Stimulated activated CD4-positive, alpha-beta T cell treated with anti-CD3 and anti-CD28 coated beads, Interleukin-1b, Interleukin-23, amount 100 ng/mL, for 4 hours (primary cell): ENCODE measurements at places on chromosomes 3 and 15.
A peak's percentile ranks its signal among the peaks of the same experiment; 100 is the strongest.

DNA sequence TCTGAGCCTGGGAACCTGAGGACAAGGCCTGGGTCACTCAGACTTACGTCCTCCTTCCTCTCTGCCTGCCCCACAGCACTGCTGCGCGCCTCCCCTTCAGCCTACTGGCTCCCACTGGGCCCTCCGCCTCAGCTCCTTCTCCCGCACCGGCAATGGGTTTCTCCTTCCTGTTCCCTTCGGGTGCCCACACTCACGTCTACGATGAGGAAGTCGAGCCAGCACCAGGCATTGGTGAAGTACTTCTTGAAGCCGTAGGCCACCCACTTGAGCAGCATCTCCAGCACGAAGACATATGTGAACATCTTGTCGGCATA is 70.0 kb downstream of the EXOG start:
- no peak for DNase-seq

DNA sequence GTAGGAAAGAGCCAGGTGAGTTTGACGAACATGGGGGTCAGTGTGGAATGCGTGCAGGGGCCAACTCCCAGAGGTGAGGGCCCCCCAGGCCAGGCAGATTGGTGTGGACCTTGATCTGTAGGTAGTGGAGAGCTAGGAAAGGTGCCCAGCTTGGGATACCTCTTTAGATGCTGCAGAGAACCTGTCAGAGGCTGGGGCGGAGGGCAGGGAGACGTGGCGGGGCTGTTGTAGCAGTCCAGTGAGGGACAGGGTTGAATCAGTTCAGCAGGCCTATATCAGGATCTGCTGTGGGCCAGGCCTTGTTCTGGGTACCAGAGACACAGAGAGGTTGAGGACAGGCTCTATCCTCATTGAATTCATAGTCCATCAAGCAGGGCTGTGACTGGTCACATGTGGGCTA is 8.6 kb downstream of the SNX33 start:
- no peak for DNase-seq

- DNase-seq = peak; percentile 32
Measured at GRCh38 chr15:63601026-63601703, 4.0 kb downstream of the FBXL22 start.

DNA sequence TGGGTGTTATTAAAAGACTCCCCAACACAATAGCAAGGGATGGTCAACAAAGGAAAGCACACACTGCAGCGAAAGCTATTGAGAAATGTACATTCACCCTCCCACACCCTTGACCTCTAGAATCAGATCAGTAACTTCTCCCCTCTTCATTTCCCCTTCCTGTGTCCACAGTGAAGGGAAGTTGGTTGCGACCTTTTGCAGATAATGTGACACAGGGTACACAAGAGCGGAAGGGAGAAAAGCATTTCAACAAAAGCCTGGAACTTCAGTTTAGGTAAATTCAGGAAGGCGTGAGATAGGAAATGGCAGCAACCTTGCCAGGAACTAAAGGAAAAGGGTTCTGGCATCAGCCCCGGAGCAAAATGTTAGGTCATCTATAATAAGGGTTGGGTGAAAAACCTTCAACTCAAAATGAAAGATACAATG is 899.8 kb downstream of the MCTP2 start:
- no peak for DNase-seq

DNA sequence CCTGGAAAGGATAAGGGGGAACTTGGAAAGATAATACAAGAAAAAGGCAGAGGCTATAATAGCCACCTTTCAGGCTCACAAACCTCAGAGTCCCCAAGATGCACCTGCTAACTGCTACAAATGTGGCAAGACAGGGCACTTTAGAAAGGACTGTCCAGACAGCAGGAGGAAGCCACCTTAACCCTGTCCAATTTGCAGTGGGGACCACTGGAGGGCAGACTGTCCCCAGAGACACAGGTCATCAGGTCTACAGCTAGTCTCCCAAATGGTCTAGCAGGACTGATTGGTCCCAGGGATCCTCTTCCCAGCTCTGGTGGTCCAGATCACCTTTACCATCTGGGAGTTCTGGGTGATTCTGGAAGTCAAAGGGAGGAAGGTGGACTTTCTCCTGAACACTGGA is 882.5 kb upstream of the GBE1 start:
- no peak for DNase-seq

DNA sequence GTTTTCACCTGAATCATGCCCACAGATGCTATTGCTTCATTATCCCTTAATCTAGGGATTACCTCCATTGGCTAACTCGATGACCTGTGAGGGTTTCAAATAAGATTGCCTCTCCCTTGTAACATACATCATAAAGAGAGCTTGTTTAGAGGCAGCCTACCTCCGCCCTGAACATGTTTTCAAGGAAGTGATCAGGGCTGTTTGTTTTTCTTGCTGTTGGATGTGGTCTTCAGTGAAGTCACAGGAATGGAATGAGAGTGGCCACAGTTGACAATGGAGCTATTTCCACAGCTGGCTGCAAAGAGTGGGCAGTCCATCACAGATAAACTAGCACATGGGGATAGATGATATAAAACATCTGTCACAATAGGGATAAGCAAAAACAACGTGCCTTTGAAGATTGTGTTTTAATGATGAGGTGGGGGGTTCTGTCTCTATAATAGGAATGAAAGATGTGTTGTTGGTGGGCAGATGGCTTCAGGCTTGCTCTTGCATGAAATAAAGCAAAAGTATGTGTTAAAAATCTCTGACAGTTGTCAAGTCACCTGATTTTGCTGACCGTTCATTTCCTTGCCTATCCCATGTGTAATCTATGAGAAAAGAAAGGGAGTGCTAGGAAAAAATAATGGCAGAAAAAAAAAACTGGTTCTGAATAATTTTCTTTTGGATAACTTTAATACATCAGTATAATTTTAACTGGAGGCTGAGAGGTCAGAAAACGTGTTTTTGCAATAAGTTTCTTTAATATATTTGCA is 642.3 kb downstream of the RBMS3 start:
- no peak for DNase-seq

- no peak for DNase-seq
Measured at GRCh38 chr3:165624761-165625160, 212.5 kb downstream of the BCHE start.

GRCh38 chr3:75082845-75083244 is 468.4 kb upstream of the CNTN3 start:
- no peak for DNase-seq

DNA sequence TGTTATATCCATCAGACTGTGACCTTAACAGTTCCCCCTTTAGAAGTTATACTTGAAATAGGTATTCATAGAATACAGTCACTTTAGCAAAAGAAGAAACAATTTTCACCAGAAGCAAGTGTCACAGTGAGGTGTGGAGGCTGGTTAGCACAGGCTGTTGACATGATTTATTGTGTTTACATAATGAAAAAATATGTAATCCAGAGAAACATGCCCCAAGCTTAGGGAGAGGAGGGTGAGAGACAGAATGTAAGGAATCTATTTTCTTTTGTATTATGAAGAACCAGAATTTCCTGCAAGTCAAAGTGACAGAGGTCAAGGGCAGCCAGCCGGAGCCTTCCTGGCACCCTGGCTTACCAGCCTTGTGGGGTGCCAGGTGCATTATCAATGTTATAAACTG is 4.0 kb downstream of the IL12A start:
- DNase-seq = no peak

- no peak for DNase-seq
Measured at GRCh38 chr3:13484851-13485590, 4.9 kb downstream of the HDAC11 start.

DNA sequence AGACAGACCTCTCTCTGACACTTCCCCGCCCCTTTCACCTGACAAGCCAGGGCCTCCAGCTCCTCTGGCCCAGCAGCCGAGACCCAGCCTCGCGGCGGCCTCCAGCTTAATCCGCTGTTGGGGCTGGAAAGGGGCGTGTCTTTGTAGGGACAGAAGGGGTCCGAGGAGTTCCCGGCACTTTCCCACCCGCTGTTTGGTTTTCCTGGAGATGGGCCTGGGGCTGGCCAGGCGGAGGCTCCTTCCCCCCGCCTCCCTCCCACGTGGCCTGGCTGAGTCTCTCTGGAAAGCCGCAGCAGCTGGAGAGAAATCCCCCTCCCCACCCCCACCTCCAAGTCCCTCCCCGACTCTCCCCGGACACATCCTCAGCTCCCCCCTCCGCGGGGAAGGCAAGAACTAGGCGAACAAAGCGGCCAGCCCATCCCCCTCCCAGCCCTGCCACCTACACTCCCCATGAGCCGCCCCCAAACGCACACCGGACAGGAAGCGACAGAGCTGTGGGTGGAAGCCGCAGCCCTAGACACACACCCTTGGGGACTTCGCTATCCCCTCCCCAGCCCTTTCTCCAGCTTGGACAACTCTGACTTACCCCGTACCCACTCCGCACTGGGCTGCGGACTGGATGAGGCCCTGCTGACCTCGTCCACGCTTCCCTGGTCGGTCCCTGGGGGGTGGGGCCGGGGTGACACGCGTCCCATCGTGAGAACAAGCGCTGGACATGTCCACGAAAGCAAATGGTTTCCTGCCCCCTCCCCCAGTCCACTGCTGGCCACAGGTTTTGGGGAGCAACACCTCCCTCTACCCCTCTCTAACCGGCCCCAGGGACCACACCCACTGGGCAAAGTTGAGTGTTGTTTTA is 1.2 kb downstream of the IGDCC4 start:
- no peak for DNase-seq

GRCh38 chr15:63190769-63191649 is 1.6 kb downstream of the RAB8B start:
- DNase-seq = no peak

DNA sequence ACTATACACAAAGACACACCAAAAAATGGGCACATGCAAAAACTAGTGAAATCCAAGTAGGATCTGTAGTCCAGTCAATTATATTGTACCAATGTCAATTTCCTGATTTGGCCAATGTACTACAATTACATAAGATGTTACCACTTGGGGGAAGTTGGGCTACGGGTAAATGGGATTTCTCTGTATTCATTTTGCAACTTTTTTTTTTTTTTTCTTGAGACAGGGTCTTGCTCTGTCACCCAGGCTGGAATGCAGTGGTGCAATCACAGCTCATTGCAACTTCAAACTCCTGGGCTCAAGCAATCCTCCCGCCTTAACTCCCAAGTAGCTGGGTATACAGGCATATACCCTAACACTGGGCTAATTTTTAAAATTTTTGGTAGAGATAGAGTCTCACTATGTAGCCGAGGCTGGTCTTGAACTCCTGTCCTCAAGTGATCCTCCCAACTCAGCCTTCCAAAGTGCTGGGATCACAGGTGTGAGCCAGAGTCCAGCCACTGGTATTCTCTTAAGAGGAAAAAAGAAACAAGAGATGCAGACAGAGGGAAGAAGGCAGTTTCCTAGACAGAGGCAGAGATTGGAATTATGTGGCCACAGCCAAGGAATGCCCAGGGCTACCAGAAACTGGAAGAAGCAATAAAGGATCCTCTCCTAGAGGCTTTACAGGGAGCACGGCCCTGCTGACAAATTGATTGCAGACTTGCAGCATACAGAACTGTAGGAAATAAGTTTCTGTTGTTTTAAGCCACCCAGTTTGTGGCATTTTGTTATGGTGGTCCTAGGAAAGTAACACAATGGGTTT is 33.3 kb downstream of the TFDP2 start:
- no peak for DNase-seq

- DNase-seq = no peak
Measured at GRCh38 chr3:123552095-123552714, 32.6 kb downstream of the HACD2 start.

GRCh38 chr3:138907539-138907938 is 39.4 kb downstream of the FOXL2 start:
- no peak for DNase-seq

DNA sequence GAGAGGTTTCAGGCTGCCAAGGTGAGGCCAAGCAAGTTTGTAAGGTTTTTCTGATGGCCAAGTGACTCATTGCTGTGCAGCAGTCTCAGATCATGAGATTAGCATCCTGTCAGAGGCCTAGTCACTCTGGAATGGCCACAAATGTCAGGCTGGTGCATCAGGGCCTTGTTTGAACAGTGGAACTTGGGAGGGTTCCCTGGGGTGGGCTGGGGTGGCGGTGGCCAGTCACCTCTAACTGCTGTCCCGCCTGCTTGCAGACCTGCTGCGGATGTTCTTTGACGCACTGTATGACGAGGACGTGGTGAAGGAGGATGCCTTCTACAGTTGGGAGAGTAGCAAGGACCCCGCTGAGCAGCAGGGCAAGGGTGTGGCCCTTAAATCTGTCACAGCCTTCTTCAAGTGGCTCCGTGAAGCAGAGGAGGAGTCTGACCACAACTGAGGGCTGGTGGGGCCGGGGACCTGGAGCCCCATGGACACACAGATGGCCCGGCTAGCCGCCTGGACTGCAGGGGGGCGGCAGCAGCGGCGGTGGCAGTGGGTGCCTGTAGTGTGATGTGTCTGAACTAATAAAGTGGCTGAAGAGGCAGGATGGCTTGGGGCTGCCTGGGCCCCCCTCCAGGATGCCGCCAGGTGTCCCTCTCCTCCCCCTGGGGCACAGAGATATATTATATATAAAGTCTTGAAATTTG is 2.8 kb upstream of the FAM131A start:
- DNase-seq = peak; percentile 15

DNA sequence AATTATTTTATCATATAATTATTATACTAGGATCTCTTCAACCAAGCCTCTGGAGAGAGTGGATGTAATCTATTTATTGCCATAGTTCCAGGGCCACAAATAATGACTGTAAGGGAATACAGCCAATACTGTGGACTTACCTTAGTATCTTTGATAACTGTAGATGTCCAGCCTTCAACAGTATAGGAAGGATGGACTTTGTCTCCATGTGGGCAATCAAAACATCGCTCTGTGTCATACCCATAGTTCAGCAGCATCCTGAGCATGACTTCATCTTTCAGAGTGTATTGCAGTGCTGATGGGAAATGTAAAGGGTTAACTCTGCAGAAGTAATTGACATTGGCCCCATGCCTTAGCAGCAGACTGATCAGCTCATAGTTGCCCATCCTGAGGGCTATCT is 14.2 kb downstream of the ASB14 start:
- DNase-seq = no peak

- DNase-seq = no peak
Measured at GRCh38 chr3:59790241-59790640, 740.4 kb upstream of the CFAP20DC start.

DNA sequence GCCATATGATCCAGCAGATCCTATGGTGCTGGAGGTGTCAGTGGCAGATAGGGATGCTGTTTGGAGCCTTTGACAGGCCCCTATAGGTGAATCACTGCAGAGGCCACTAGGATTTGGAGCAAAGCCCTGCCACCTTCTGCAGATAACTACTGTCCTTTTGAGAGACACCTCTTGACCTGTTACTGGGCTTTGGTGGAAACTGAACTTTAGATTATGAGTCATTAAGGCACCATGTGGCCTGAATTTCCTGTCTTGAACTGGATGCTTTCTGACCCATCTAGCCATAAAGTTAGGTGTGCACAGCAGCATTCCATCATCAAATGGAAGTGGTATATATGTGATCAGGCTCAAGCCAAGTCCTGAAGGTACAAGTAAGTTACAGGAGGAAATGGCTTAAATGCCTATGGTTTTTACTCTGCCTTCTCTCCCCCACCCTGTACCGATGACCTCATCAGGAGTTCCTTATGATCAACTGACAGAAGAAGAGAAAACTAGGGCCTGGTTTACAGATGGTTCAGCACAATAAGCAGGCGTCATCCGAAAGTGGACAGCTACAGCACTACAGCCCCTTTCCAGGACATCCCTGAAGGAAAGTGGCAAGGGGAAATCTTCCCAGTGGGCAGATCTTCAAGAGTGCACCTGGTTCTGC is 565.6 kb upstream of the AGTR1 start:
- DNase-seq = no peak
